ENCODE measurements at places on chromosomes 12 and 14.
A peak's percentile ranks its signal among the peaks of the same experiment; 100 is the strongest.

DNA sequence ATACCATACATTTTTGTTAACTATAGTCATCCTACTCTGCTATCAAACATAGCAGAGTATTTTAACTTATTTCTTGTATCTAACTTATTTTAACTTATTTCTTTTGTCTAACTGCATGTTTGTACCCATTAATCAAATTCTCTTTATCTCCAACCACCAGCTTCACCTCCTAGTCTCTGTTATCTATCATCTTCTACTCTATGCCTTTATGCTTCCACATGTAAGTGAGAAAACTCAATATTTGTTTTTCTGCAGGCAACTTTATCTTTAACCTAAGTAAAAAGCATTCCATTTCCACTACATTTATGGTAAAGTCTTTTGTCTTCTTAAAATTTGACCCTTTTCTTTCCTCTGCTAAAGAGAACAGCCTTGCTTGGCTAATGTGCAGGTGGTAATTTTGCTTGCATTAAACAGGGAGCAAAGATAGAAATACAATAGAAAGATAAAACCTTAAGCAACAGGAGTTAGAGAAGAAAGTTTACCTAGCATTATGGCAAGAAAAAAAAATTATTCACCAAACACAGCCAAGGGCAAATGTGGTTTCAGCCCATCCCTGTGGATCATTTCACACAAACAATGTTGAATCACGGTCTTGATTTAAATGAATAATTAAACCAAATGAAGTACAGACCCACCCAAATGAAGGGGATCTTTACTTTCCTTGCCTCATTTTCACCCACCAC, 110.9 kb upstream of the TSPAN8 start:
- DNase-seq: no peak

DNA sequence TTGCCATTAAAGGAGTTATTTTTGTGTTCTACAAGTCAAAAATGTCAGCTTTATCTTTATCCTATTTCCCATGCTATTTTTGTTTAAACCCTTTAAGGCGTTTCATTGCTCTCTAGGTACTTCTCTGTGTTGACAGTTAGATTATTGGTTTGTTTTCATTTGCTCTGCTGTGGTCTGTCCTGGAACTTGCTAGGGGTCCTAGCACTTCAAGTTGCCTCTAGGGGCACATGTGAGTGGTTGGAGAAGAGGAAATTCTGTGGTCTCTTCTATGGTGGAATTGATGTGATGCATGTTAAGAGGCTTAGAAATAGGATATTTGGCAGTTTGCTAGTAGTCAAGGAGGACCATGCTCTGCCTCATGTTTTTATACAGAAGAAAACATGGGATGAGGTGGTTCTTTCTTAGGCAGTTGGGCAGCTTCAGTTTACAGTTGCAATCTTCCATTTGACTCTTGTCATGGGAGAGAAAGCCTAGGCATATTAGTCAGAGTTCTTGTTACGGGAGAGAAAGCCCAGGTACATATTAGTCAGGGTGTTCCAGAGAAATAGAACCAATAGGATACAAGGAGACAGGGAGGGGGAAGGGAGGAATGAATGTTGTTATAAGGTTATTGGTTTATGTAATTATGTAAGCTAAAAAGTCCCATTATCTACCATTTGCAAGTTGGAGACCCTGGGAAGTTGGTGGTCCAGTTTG, 14.4 kb downstream of the TTLL5 start:
- no peak for DNase-seq

DNA sequence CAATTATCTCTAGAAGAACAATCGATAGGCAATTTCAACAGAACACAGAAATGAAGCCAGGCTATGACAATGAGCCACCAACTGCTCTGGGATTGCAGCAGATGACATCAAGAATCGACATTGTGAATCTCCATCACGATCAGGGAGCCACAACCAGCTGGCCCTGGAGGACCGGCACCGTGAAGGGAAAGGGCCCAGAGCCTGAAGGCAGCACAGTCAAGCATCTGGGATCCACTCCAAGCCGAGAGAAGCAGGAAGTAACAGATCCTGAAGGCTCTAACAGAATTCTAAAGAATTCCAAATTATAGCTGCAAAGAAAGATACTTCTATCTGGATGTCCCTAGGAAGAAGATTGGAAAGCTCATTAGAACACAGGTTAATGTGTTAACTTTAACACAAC, 61.0 kb downstream of the LRRC74A start:
- no peak for DNase-seq

DNA sequence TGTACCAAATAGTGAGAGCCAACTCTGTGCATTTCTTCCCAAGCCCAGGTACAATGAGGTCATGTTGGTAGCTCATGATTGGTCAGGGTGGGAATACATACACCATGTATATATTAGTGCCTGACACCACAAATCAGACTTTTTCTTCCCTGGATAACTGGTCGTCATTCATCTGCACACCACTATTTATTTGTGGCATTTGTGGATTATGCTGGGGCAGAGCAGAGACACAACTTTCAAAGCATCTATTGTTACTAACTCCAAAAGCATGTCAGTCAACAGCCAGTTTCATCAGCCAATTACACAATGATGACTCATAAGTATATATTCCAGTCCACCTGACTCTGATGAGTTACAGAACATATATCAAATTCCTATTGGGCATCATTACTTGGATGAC, 181.7 kb downstream of the ADAMTS20 start:
- no peak for DNase-seq

GRCh38 chr14:75040507-75040906, 10.8 kb downstream of the MLH3 start:
- no peak for DNase-seq

DNA sequence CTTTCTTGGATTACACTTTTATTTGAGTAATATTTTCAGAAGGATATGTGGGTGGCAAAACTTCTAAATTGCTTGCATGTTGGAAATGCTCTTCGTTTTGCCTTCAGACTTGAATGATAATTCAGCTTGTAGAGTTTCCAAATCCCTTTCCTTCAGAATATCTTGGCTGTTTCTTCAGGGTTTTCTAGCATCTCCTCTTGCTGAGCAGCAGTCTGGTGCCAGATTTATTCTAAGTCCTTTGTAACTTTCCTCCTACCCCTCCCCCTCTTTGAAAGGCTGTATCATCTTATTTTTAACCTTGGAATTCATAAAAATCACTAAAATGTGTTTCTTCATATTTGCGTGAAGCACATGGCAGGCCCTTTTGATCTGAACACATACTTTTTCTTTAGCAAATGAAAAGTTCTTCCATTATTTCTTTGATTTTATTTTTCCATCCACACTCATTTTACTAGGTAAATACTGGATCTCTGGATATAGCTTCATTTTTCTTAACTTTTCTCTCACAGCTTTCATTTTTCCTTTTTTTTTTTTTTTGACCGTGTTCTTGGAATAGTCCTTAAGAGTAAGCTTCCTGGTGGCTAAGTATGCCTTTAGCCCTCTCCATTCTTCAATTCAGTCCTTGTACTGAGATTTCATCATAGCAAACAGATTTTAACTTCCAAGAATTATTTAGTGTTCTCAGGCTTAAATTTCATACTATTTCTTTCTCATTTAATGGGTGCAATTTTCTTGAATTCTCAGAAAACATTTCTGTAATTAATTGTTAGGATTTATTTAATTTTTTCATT, 102.0 kb downstream of the SLC38A4 start:
- peak; percentile 27 for DNase-seq

DNA sequence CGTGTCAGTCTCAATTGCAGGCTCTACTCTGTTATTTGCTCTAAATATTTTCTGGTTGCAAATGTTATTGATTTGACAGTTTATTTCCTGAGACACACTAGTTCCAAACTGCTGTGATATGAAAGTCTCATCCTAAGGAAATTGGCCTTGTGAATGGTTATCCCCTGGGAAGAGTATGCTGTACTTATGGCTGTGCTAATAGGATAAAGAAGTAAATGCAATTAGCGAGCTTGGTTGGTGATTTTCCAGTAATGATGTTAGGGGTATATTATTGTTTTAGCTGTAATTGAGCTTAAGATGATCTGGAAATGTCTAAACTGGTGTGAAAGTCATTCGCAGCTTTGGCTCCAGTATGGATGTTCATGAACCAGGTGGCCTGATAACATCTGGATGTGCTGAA, 197.9 kb downstream of the SUDS3 start:
- DNase-seq: no peak

- DNase-seq: no peak
Measured at GRCh38 chr14:90302529-90303303, 29.0 kb downstream of the NRDE2 start.

- no peak for DNase-seq
Measured at GRCh38 chr14:105487986-105488777, 1.5 kb downstream of the CRIP1 start.

DNA sequence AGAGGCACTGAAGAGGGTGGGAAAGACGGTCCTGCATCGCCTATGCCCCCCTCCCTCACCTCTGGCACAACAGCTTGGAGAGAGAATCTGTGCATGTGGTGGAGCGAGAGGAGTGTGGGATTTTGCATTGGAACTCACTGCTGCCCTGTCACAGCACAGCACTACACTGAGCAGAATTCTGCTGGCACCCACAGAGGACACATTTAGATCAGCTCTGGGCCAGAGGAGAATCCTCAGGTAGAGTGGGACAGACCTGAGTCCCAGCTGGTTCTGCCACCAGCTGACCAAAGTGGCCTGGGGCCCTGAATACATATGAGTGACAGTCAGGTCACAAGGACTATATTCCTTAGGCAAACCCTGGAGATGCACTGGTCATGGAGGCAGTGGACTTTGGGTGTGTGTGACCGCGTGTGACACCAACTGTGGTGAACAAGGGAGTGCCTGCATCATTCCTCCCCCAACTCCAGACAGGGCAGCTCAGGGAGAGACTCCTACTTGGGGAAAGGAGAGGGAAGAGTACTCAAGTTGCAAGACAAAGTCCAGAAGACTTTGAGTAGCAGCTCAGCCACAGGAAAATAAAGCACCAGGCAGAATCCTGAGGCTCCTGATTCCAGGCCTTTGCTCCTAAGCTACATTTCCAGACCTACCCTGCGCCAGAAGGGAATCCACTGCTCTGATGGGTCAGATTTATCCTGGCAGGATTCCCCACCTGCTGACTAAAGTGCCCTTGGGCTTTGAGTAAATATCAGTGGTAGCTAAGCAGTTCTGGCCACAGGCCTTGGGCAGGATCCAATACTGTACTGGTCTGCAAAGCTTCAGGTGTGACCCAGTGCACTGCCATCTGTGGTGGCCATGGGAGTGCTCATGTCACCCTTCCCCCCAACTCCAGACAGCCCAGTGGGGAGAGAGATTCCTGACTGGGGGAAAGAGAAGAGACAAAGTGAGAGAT, 10.6 kb upstream of the ACOT1 start:
- no peak for DNase-seq

GRCh38 chr14:39491134-39491571, 58.9 kb upstream of the FBXO33 start:
- peak; percentile 39 for DNase-seq

GRCh38 chr14:59265808-59266207, 77.3 kb downstream of the DAAM1 start:
- no peak for DNase-seq

DNA sequence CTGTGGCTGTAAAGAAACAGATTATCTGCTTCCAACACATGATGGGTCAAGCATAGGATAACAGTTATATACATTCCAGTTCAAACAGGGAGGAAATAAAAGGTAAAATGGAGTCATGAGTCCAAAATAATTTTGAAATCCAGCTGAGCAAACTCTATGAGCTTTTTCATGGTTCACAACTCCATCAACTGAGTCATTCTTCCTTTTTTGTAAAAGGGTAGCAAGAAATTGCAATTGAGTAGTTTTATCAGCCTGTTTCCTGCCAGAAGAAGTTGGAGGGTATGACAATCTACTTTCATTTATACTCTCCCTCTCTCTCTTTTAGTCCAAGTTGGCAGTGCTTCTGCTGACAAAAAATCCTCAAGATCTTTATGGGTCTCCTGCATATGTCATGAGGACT, 95.6 kb downstream of the CPNE8 start:
- DNase-seq: no peak

DNA sequence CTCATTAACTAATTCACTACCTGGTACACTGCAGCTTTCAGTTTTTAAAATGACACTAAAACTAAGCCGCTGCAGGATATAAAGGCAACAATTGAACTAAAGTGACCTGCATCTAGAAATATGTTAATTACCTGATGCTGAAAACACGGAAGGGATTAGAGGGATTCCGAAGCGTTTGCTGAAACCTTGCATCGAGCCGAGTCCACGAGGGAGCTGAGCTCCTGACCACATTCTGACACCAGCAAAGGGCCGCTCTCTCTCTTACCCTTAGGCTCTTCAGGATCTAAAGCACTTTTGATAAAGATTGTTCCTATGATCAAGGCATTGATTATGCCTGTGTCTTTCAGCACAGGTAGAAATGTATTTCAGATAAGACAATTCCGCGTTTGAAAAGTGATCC, 59.5 kb upstream of the CDKN3 start:
- no peak for DNase-seq

DNA sequence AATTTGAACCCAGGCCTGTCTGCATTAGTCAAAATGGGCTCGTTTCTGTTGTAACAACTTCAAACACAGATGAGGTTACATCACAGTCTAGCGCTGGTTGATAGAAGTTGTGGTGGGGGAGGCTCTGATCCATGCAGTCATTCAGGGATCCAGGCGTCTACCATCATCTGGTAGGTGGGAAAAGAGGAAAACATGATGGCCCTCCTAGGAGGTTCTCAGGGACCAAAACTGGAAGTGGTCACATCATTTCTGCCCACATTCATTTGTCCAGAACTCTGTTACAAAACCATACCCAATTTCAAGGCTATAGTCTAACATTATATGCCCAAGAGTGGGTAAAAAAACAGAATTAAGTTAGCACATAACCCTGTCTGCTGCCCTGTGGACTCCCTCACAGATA, 135.1 kb downstream of the PHETA1 start:
- no peak for DNase-seq

DNA sequence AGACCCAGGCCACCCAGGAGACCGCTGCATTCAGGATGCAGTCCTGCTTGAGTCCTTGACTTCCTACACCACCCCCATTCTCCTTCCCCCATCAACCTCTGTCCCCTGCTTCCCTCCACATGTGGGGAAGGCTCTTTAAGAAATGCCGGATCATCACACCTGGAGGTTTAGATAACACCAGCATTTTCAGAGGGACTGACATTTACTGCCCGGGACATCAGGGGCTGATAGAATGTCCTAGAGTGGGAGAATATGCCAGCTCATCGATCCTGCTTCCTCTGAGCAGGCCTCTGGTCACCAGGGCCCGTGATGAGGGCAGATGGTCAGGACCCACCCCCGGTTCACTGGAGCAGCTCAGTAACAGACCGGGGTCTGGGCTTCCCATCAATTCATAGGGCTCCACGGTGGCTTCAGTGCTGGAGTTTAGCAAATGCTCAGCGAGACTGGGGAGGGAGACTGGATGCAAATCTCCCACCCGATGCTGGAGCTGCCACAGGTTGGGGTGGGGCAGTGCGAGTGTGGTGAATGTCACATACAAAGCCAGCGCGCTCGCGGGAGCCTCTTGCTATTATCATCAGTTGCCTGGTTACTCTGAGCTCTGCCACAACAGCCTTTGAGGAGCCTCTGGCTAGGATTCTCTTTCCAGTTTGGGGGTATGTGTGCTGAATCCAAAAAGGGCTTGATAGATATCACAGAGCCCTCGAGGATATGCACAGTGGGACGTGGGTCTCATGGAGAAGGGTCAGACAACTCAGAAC, 111.6 kb downstream of the RBM19 start:
- DNase-seq: no peak

- DNase-seq: no peak
Measured at GRCh38 chr14:51424561-51425251, 184.7 kb downstream of the TMX1 start.

All from left lung (tissue), 14 donors.